ENCODE measurements at places on chromosomes 5 and 9. TPM values are rescaled to one million over a fixed set of nuclear protein-coding genes. Genes with fewer than 3 reads are reported as not detected.

The IFNK gene
- not detected for total RNA-seq

The LRRC19 gene
- total RNA-seq, result 0.66 TPM

The GLRA1 gene
- total RNA-seq, result not detected

The HNRNPA0 gene
- total RNA-seq, result 11.8 TPM

DNA sequence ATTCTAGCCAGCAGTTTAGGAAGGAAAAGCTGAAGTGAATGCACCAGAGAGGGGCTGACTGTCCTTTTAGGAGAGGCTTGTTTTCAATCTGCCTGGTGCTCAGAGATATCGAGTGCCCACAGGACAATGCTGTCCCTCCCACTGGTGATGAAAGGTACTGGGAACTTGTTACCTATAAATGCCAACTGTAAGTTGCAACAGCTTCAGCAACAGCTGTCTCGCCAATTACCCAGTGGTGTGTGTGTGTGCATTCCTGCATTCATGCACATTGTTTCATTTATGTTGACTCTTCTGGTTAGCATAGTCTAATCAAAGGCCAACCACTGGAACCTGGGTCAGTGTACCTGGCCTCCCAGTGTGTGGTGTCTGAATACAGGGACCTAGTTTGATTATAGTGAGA is 161.1 kb downstream of the CSNK1G3 start:
- no peak for DNase-seq

- no peak for DNase-seq
These were observed 339.0 kb upstream of the KIF2A start for GRCh38 chr5:61966997-61967396.

- DNase-seq, result no peak
These were observed 4.5 kb downstream of the PRELID2 start for GRCh38 chr5:145830594-145830993.

- DNase-seq, result no peak
These were observed 4.0 kb downstream of the CMBL start for GRCh38 chr5:10303699-10304170.

DNA sequence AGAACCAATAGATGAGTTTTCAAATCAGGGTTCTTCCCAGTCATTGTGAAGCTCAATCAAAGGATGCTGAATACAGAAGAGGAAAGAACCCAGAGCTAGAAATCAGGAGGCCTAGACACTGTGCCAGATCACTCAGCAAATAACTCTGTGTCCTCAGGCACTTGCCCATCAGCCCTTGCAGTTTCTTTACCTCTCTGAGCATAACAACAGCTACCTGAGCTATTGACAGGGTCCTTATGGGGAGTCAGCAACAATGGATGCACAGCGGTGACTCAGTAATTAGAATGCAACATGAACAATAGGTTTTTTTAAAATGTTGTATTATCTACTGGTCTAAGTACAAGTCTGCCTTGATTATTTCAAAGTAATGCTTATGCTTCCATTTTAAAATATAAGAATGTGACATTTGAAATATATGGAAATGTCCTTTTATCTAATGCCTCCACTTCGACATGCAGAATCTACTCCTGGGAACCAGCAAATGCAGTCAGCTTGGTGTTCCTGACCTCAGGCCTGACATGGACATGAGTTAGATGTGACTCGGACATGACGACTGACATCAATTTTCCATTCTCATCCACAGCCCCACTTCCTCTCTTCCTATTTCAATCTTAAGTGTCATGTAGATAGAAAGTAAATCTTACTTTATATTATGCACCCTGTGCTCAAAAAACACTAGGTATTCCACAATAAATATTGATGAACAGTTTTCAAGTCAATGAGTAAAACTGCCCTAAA is 155.0 kb downstream of the TLE1 start:
- DNase-seq, result no peak

DNA sequence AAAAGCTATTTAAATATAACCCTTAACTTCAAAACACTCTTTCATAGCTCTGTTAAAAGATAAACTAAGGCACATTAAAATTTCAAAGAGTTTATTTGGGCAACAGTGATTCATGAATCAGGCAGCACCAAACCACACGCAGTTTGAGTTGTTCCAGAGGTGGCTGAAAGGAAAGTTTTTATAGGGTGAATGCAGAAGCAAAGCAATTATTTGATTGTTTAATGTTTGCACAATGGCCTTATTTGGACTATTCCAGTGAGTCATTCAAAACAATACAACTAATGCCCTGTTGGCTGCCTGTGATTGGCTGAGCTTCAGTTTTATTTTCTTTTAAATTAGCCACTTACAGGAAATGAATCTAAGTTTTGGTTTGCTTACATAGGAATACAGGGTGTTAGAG is 125.3 kb downstream of the CEP120 start:
- no peak for DNase-seq

- no peak for DNase-seq
These were observed 14.0 kb upstream of the JAK2 start for GRCh38 chr9:4970970-4971641.

- no peak for DNase-seq
These were observed 39.4 kb downstream of the SUSD1 start for GRCh38 chr9:112135706-112136105.

DNA sequence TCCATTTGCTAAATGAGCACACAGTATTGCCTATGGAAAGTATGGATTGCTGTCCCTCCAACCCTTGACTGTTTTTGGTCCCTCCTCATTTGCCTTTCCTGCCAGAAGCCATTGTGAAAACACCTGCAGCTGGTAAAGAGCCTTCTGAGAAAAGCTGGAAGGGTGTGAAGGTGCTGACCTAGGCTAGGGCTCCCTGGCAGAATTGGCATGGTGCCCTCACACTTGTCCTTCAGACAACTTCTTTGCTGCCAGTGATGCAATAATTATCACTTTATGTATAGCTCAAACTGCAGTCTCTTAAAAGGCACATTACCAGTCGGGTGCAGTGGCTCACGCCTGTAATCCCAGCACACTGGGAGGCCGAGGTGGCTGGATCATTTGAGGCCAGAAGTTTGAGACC is 4.2 kb downstream of the TXNDC15 start:
- no peak for DNase-seq

DNA sequence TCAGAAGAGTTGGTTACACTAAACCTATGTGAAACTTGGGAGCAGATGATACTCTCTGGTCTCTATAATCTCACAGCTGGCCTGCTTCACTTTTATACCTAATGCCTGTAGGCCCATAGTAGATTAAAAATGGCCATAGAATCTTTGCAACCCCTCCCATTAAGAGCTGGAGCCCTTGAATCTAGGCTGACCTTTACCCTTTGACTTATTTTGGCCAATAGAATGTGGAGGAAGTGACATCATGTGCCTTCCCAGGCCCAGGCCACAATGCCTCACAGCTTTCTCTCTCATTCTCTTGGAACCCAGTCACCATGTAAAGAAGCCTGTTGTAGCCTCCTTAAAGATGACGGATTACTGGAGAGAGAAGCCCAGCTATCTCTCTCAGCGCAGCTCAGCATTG is 251.0 kb downstream of the NR3C1 start:
- DNase-seq, result no peak

GRCh38 chr5:174834081-174834480 is 109.7 kb downstream of the MSX2 start:
- DNase-seq, result no peak

GRCh38 chr9:120534266-120534665 is 45.7 kb downstream of the CDK5RAP2 start:
- no peak for DNase-seq

DNA sequence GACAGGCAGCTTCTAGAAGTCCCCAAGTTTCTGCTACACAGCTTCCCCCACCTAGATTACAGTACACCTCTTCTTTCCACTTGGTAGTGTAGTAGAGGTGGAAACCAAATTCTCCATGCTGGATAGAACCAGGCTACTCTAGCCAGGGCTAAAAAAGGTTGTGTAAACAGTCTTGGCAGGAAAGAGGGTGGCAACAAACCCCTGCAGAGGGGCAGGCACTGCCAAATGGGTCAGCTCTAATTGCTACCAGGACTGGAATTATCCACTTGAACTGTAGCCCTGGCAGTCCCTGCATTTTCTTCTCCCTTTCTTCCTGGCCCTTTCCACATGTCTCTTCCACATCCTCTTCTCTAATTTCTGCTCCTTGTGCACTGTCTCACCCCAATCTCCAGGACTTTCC is 24.8 kb downstream of the RANBP3L start:
- no peak for DNase-seq

GRCh38 chr5:166883016-166883415 is 1408.4 kb upstream of the WWC1 start:
- no peak for DNase-seq

DNA sequence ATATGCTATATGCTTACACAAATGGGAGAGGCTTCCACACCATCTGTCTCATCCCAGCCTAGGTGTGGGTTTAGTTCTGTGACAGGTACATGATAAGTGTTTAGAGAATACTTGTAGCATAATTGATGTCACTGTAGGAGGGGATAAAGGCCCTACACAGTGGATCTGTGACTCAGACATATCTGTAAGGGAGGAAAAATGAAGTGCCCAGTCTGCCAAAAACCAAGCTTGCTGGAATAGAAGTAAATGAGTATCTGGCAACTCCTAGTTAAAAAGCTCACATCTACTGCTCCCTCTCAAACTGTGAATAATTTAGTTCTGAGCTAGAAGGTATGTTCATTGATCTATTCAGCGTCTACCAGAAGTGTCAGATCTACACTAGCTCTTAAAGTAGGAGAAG is 38.9 kb upstream of the FAM174A start:
- DNase-seq, result no peak

DNA sequence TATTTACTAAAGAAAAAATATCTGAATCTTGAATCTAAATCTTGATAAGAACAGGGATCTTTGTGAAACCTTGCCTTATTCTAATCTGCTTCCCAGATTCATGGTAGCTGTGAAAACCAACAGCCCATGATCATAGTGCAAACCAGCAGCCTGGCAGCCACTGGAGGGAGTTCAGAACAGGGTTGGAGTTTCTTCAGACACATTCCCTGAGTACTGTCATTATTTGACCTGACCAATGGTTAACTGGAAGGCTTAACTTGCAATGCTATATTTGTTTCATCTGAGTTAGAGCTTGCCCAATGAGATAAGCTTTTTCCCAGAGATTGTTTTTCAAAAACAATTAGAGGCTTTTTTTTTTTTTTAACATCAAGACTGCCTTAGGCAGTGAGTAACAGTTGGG is 47.8 kb downstream of the LOX start:
- DNase-seq, result no peak

DNA sequence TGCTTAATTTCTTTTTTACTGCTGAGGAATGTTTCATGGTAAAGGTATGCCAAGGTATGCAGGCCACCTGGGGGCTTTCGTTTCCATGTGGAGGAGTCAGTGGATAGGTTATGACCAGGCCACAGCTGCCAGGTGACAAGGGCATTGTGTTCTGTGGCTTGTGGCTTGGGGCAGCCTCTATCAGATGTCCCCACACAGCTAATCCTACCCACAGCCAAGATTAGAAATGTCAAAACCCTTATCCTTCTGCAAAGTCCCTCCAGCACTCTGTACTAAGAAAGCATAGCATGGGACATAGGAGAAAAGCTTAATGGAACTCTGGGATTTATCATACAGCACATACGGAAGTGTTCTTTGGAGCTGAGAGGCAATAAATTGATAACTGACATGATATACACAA is 171.2 kb upstream of the S1PR3 start:
- no peak for DNase-seq

DNA sequence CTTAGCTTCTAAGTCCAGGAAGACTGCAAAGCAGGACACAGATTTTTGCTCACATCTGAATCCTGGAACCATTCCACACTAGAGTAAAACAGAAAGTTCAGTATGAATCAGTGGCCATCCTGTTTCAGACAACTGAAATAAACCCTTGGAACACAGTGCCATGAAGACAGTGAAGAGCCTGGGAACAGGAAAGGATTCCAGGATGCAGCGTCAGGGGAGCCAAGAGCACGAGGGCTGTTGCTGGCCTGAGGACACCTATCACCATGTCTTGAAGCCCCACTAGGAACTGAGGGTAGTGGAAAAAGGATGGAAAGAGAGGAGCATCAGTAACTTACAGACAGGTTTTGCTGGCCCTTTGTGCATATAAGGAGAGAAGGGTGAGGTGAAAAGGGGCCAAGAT is 115.3 kb upstream of the FSTL4 start:
- no peak for DNase-seq

- no peak for DNase-seq
These were observed 185.9 kb upstream of the ZNF618 start for GRCh38 chr9:113690055-113690740.

Data from breast epithelium (tissue), 4 donors.